Activated CD8-positive, alpha-beta memory T cell treated with anti-CD3 and anti-CD28 coated beads, Interleukin-2, amount 10 ng/mL, durations not matched to agents 7 days and 5 days (primary cell): ENCODE measurements at places on chromosomes 6 and 20.

DNA sequence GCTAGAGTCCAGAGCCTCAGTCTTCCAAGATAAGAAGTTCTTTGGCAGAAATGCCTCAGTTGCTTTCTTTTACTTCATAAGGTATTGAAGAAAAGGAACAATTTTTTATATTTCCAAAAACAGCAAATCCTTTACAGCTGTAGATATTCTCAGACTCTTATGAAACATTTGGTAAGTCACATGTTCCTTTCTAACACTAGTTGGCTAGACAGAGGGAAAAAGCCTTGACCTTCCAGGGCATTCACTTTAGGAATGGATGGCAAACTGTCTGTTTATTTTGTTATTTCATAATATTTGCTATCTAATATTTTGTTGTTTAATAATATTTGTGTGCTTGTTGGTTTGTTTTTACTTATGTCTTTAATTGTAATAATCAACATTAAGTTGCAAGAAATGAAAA lies 140.8 kb downstream of the PTPRK start:
- H3K27ac ChIP-seq, result no peak overlapping the region
- peaks cover 2% of the 10 kb centered on the region for H3K36me3 ChIP-seq
- H3K27me3 ChIP-seq, result peaks cover 3% of the 10 kb centered on the region
- no peak overlapping the region for H3K4me3 ChIP-seq
- no peak for DNase-seq
- H3K4me1 ChIP-seq, result no peaks in the 10 kb centered on the region

- H3K27me3 ChIP-seq, result peaks cover 86% of the 10 kb centered on the region
- no peak for DNase-seq
- H3K4me1 ChIP-seq, result no peaks in the 10 kb centered on the region
- no peak overlapping the region for H3K4me3 ChIP-seq
- H3K27ac ChIP-seq, result peak overlapping the region; percentile 61
Measured at GRCh38 chr6:84771756-84772356, 7.5 kb upstream of the TBX18 start.

GRCh38 chr6:13217206-13217905 lies 111.0 kb downstream of the TBC1D7 start:
- no peak for DNase-seq
- no peaks in the 10 kb centered on the region for H3K36me3 ChIP-seq
- no peak overlapping the region for H3K27ac ChIP-seq
- H3K27me3 ChIP-seq, result peaks cover 39% of the 10 kb centered on the region

DNA sequence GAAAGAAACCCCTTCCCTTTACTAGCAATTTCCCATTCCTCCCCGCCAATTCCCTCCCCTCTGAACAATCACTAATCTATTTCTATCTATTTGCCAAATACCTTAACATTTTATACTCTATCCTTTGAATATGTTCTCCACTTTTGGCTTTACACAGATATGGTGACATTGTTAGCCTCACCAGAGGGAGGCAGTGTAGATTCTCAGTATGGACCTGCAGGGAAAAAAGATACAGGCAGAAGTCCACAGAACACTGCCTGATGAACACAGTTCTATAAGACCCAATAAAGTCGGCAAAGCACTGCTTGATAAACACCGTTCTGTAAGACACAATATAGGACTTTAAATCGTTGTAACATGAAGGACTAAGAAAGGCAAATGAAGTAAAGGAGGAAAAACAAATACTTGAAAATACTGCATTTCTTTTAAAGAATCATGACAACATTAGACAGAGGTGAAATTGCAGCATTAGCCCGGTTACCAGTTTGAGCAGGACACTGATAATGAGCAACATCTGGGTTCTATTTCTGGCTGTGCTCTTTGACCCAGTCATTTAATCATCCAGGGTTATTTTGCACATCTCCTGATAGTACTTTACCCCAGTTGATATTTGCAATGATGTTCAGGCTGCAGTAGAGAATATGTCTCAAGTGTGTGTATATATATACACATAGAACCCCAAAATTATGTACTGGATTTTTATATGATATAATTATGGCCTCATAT lies 296.8 kb downstream of the UTRN start:
- peaks cover 67% of the 10 kb centered on the region for H3K4me1 ChIP-seq
- H3K27me3 ChIP-seq, result no peaks in the 10 kb centered on the region
- peak; percentile 53 for DNase-seq

GRCh38 chr20:42295592-42295991 lies 677.4 kb upstream of the CHD6 start:
- no peaks in the 10 kb centered on the region for H3K36me3 ChIP-seq
- H3K27ac ChIP-seq, result no peak overlapping the region
- no peaks in the 10 kb centered on the region for H3K4me1 ChIP-seq
- H3K4me3 ChIP-seq, result no peak overlapping the region

DNA sequence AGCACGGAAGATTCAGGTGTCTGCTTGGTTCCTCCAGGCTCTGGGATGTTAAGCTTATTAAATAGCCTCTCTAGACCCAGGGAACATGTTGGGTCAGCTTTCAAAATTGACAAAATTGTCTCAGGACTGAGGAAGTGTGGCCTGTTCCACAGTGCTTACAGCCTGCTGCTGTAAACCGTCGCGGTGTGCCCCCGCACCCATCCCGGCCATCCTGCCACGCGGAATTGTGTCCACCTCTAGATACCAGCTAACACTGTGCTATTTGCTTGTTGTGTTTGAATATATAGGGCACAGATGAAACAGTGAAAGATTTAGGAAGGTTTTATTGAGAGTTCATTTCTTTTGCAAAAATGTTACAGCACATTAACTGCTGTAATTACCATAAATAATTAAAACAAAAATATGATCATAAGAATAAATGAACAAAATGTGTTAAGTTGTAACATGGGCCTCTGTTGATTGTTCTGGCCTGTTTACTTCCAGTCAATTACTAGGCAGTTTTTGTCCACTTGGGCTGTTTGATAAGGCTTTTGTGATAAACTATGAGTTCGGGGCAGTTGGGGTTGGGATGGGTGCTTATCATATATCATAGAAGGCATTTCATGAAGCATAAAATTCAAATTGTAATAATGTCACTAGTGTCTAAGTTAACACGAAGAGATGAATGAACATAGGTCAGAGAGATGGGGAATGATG lies 77.4 kb downstream of the ARID1B start:
- H3K27me3 ChIP-seq, result no peaks in the 10 kb centered on the region
- H3K4me1 ChIP-seq, result peaks cover 34% of the 10 kb centered on the region
- H3K4me3 ChIP-seq, result no peak overlapping the region
- DNase-seq, result no peak
- peaks cover 3% of the 10 kb centered on the region for H3K36me3 ChIP-seq

- H3K4me1 ChIP-seq, result no peaks in the 10 kb centered on the region
- H3K4me3 ChIP-seq, result no peak overlapping the region
- no peak for DNase-seq
- no peak overlapping the region for H3K27ac ChIP-seq
- H3K36me3 ChIP-seq, result no peaks in the 10 kb centered on the region
Measured at GRCh38 chr6:123118811-123119210, 122.8 kb downstream of the CLVS2 start.

- DNase-seq, result no peak
- no peak overlapping the region for H3K27ac ChIP-seq
- peaks cover 3% of the 10 kb centered on the region for H3K4me1 ChIP-seq
Measured at GRCh38 chr6:70738028-70738427, 70.3 kb downstream of the SMAP1 start.

DNA sequence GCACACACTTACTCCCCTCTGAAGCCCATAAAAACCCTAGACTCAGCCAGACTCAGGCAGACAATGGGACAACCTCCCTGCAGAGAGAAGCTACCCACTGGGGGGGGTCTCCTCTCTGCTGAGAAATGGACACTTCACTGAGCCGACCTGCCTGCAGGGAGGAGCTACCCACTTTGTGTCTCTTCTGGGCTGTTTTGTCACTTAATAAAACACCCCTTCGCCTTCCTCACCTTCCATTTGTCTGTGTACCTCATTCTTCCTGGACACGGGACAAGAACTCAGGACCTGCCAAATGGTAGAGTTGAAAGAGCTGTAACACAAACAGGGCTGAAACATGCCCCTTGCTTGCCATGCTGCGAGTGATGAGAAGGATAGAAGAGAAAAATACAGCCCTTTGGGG lies 151.7 kb upstream of the HDDC2 start:
- H3K36me3 ChIP-seq, result no peaks in the 10 kb centered on the region
- no peak for DNase-seq
- H3K4me3 ChIP-seq, result no peak overlapping the region
- no peak overlapping the region for H3K27ac ChIP-seq

GRCh38 chr6:131954059-131954774 lies 3.0 kb upstream of the CCN2 start:
- peaks cover 11% of the 10 kb centered on the region for H3K4me1 ChIP-seq
- H3K27me3 ChIP-seq, result peaks cover 64% of the 10 kb centered on the region
- H3K36me3 ChIP-seq, result no peaks in the 10 kb centered on the region

DNA sequence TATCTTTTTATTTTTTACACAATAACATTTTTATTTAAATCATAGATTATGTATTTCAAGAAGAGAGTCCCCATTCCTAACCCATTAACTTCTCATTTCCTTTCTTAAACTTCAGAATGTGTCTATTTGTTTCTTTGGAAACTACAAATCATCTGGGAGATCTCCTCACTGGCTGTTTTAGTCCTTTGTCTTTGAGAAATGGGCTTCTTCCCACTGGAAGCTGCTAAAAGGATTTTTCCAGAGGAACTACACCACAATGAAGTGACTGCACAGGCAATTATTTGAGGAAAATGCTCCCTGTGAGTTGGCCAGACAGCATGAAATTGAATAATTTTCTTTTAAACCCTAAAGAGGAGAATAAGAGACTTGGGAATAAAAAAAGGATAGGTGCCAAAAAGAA lies 119.1 kb downstream of the TENT5A start:
- H3K4me3 ChIP-seq, result no peak overlapping the region
- H3K36me3 ChIP-seq, result no peaks in the 10 kb centered on the region
- H3K27ac ChIP-seq, result no peak overlapping the region
- DNase-seq, result no peak
- no peaks in the 10 kb centered on the region for H3K27me3 ChIP-seq
- H3K4me1 ChIP-seq, result no peaks in the 10 kb centered on the region

- H3K4me1 ChIP-seq, result peaks cover 30% of the 10 kb centered on the region
- H3K27me3 ChIP-seq, result no peaks in the 10 kb centered on the region
- peaks cover 9% of the 10 kb centered on the region for H3K36me3 ChIP-seq
Measured at GRCh38 chr20:4009309-4009708, 6.0 kb downstream of the RNF24 start.

DNA sequence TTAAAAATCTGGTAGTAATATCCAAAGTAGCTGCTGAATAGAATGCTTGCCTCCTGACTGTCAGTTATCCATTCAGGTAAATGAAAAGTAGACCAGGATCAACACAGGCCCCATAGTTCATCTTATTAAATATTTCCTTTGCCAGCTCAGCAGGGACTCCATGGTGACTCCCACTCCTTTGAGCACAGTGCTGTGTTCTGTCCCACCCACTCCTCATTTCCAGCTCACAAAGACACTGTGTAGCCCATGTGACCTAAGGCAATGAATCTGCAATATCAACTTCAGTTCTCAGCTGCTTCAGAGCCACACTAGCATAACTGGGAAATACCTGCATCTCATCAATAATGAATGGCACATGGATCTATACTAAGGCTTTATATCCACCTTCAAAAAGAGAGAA lies 189.5 kb upstream of the MANEA start:
- no peak overlapping the region for H3K4me3 ChIP-seq
- no peaks in the 10 kb centered on the region for H3K27me3 ChIP-seq
- no peaks in the 10 kb centered on the region for H3K4me1 ChIP-seq

DNA sequence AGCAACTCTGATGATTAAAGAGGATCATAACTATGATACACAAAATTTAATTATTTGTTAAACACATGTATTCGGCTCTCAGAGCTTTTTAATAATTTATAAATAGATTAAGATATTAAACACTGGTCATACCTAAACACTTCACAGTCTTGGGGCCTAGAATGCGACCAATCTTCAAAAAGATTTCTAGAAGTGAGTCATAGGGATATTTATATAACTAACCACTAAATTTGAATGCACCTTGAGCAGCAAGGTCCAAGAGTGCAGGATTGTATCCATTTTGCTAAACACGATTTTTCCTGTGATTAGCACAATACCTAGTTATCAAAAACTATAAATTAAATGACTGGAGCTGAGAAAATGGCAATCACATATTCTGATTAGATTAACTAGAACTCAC lies 709.3 kb downstream of the EPHA7 start:
- no peaks in the 10 kb centered on the region for H3K4me1 ChIP-seq
- no peak overlapping the region for H3K4me3 ChIP-seq
- DNase-seq, result no peak
- no peaks in the 10 kb centered on the region for H3K36me3 ChIP-seq
- no peaks in the 10 kb centered on the region for H3K27me3 ChIP-seq
